Kidney epithelial cell (primary cell): ENCODE measurements at places on chromosomes 2 and 18.
A peak's percentile ranks its signal among the peaks of the same experiment; 100 is the strongest.

- no peak for DNase-seq
Observed at GRCh38 chr18:54509793-54510192, 81.3 kb upstream of the DYNAP start.

- DNase-seq = peak; percentile 14
Observed at GRCh38 chr2:71100195-71100964, 29.6 kb downstream of the MCEE start.

DNA sequence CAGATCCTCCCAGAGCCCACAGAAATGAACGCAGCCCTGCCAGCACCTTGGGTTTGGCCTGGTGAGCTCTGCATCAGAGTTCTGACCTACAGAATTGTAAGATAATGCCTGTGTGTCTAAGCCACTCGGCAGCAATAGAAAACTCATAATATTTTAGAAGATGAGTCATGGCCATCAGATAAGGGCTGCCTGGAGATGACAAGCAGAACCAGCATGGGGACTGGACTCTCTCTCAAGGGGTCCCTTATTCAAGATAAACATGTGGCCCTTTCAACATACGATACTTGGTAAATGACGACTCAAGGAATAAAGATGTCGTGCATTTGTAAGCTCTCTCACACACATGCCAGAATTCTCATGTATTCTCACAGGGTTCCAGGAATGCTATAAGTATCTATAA is 8.5 kb upstream of the AGAP1 start:
- no peak for DNase-seq

- no peak for DNase-seq
Observed at GRCh38 chr2:126880324-126880723, 18.4 kb upstream of the TEX51 start.

DNA sequence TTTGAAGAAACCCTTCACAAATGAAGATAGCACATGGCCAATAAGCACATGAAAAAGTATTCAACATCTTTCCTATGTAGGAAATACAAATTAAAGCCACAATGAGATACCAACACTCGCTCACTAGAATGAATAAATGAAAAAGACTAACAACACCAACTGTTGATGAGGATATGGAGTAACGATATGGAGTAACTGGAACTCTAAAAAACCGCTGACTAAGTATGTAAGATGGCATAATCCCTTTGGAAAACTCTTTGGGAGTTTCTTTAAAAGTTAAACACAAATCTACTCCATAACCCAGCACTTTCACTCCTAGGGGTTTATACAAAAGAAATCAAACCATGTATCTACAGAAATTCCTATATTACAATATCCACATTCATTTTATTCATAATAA is 220.5 kb downstream of the AFF3 start:
- no peak for DNase-seq

- no peak for DNase-seq
Observed at GRCh38 chr18:76405681-76406356, 89.2 kb downstream of the ZNF516 start.

- DNase-seq = no peak
Observed at GRCh38 chr2:10366601-10367270, 64.0 kb downstream of the HPCAL1 start.

DNA sequence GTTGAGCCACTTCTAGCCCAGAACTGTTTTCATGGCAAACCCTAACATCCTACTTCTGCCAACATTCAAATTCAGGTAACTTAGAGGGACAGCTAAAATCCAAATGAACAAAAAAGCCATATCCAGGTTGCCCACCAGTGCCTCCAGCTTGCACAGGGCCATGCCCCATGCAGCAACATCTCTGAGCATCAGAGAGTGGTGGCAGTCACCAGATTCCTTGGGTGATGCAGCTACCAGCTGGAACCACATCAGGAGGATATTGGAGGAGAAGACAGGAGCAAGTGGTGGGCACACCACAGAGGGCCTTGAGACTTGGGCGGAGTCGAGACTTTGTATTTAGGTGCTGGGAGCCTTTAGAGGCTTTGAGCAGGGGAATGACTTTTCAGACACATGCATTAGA is 50.5 kb downstream of the SDC1 start:
- DNase-seq = no peak

GRCh38 chr2:159098361-159098760 is 129.9 kb downstream of the TANC1 start:
- DNase-seq = no peak

DNA sequence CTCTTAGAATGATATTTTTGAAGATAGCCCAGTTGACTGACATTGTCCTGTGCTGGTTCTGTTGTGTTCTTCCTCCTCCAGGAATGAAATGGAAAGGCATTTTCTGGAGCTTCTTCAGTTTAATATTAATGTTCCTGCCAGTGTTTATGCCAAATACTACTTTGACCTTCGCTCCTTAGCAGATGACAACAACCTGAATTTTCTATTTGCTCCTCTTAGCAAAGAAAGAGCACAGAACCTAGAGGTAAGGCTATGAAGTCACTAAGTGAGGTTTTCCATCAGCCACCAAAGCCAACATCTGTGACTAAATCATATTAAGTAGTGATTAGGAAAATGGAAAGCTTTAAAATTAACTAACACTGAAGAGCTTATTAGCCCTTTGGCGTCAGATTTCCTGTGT is 18.8 kb downstream of the FZD5 start:
- no peak for DNase-seq

- DNase-seq = no peak
Observed at GRCh38 chr2:133936096-133936495, 317.8 kb upstream of the MGAT5 start.

GRCh38 chr2:241617431-241618154 is 19.4 kb downstream of the THAP4 start:
- DNase-seq = no peak

DNA sequence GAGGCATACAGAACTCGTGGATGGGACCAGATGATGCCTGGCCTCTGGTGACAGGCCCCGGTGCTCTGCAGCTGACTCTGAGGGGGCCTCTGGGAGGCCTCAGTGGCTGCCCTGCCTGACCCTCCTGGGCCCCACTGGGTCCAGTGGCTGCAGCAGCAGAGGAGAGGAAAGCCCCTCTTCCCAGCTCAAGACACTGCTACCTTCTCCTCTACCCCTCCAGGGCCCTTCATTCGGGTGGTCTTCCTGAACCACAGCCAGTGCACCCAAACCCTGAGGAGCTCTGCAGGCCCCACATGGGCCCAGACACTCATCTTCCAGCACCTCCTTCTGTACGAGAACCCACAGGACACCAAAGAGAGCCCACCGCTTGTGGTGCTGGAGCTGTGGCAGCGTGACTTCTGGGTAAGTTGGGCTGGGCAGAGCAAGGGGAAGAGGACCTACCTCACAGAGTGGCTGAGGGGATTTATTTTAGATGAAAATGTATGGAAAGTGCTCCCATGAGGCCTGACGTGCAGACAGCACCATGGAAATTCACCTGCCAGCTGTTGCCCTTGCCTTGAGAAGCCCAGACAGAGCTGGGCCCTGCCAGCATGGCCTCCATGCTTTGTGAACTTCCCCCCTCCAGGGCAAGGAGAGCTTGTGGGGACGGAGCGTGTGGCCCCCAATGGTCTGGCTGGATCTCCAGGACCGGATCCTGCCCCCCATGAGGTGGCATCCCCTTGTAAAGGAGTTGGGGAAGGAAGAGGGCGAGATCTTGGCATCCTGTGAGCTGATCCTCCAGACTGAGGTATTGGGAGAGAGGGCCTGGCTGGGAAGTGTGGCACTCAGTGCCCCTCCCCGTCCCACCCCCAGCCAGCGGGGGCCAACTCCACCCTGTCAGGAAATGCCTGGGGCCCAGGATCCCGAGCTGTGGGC is 46.3 kb downstream of the LMAN2L start:
- DNase-seq = no peak

DNA sequence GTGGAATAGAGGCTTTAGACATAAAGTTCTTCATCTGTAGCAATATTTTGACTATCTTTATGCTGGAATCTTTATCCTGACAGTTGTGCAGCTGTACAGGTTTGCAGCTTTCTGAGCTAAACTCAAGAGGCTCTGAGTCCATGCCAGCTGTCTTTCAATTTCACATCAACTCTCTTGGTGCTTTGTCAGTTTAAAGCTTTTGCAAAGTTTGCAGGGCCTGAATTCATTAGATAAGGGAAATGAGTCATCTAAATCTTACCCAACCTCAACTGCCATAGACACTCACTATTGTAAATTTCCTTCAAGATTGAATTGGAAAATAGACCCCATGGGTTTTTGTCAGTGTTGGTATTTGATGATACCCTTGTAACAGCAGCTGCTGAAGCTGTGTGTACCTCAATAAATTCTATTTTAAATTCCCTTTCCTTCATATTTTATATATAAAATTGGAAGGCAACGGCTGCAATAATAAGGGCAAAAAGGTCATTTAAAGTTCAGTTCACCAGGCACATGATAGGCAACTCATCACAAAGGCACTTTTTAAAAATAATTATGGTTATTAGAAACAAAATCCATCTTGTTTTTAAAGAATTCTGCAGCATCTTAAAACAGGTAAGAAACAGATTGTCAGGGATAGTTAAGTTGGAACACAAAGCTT is 169.9 kb upstream of the SLC39A10 start:
- DNase-seq = peak; percentile 34

DNA sequence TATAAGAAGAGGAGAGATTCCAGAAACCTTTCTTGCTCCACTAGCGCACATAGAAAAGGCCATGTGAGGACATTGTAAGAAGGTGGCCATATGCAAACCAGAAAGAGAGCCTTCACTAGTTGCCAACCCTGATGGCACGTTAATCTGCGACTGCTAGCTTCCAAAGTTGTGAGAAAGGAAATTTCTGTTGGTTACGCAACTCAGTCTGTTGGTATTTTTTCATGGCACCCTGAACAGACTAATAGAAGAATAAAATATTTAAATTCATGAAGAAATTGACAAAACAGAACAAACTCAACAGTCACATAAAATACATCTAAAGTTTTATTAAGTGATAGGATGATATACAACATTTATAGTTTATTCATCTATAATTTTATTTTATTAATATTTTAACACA is 625.9 kb upstream of the NRXN1 start:
- DNase-seq = no peak

- no peak for DNase-seq
Observed at GRCh38 chr2:464562-465309, 176.8 kb upstream of the ALKAL2 start.

GRCh38 chr2:217988014-217988839 is 14.6 kb downstream of the TNS1 start:
- DNase-seq = no peak

- DNase-seq = no peak
Observed at GRCh38 chr2:170816504-170817092, at the start of gene GAD1. GAD1 (plus strand) TSS chr2:170816887; CDS start chr2:170818592, 1,705 bp downstream.

- DNase-seq = no peak
Observed at GRCh38 chr2:120310136-120310535, 35.8 kb upstream of the INHBB start.

GRCh38 chr2:42947809-42948600 is 155.6 kb upstream of the HAAO start:
- DNase-seq = no peak

GRCh38 chr18:68763083-68763482 is 34.8 kb upstream of the CCDC102B start:
- DNase-seq = no peak
